Bladder microvascular endothelial cell (primary cell): ENCODE measurements at places on chromosomes 3 and 15. TPM values are rescaled to one million over a fixed set of nuclear protein-coding genes. Genes with fewer than 3 reads are reported as not detected.

The THAP10 gene
- total RNA-seq, result 0.94 and 0.97 TPM in 2 replicates

The SLC51B gene
- not detected in 2 replicates for total RNA-seq

The PLSCR5 gene
- not detected in 2 replicates for total RNA-seq

The SLC22A13 gene
- total RNA-seq, result 0.16 and 0.76 TPM in 2 replicates

The IL12A gene
- total RNA-seq, result 0.76 and 0.81 TPM in 2 replicates

The ADAMTS7 gene
- total RNA-seq, result 11.2 and 21.2 TPM in 2 replicates

The CAND2 gene
- 2.1 and 2.8 TPM in 2 replicates for total RNA-seq

The TM4SF4 gene
- not detected in 2 replicates for total RNA-seq

The GPR87 gene
- total RNA-seq, result 0.49 TPM in 1 of 2 replicates, not detected in the other

The TP63 gene
- under 0.01 and 0.31 TPM in 2 replicates for total RNA-seq

The WDR82 gene
- total RNA-seq, result 53.3 and 97.9 TPM in 2 replicates

The BUB1B gene
- total RNA-seq, result 20.4 and 21.2 TPM in 2 replicates

The TMEM40 gene
- total RNA-seq, result under 0.01 TPM in 1 of 2 replicates, not detected in the other

The ERICH6 gene
- 0.06 TPM in 1 of 2 replicates, not detected in the other for total RNA-seq

The LSM3 gene
- 6.2 and 7.6 TPM in 2 replicates for total RNA-seq

The TF gene
- total RNA-seq, result 0.19 TPM in 1 of 2 replicates, not detected in the other

The TLR9 gene
- under 0.01 and 0.06 TPM in 2 replicates for total RNA-seq

The DUOX1 gene
- total RNA-seq, result not detected in 2 replicates

The GOLGA8T gene
- 0.13 TPM in 1 of 2 replicates, not detected in the other for total RNA-seq

The ARRDC4 gene
- 0.81 and 4.2 TPM in 2 replicates for total RNA-seq

The DISP2 gene
- total RNA-seq, result under 0.01 and 0.38 TPM in 2 replicates
